ENCODE measurements at places on chromosomes 12 and 14. TPM values are rescaled to one million over a fixed set of nuclear protein-coding genes. Genes with fewer than 3 reads are reported as not detected.

Gene TEX52
- not detected for total RNA-seq

Gene CHGA
- not detected for total RNA-seq

Gene SNX6
- total RNA-seq = 51.5 TPM

Gene OLR1
- not detected for total RNA-seq

Gene HOXC6
- total RNA-seq = not detected

Gene NFE2
- 0.20 TPM for total RNA-seq

Gene TC2N
- total RNA-seq = 129 TPM

Gene MYH6
- total RNA-seq = not detected

Gene SLC6A13
- total RNA-seq = 0.60 TPM

Gene DUSP16
- 35.6 TPM for total RNA-seq

Measured in CD4-positive, alpha-beta T cell (primary cell).